ENCODE measurements at places on chromosomes 4 and X.

DNA sequence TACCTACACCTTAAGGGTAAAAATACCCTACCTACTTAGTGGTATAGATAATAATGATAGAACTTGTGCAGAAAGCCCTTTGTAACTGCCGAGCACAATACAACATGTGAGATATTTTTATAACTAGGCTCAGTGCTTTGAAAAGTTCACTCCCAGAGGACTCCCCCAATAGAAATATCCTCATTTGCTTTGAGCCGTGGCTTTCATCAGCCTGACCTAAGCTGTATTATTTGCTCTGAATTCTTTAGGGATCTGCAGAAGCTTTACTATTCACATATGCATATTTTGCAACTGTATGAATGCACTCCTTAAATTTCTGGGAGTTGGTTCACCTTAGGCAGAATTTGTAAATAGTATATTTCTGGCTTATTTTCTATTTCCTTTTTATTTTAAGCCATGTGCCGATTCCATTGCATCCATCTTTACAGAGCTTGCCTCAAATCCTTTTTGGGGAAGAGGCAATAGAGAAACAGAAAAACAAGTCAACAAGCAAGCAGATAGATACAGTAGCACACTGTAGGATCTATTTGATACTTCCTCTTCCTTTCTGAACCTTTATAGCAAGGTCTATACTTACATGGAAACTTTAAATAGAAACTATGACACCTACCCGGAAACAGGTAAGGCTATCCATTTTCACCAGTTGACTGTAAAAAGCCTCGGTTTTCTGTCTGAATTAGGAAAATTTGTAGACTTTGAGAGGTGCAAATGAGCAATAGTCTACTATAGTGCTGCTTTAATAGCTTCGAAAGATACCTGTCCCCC lies 242.5 kb upstream of the VCX3A start:
- DNase-seq = no peak

- DNase-seq = no peak
These were observed 12.3 kb upstream of the CHIC2 start for GRCh38 chr4:54076673-54077072.

GRCh38 chr4:77636902-77637301 lies 31.3 kb downstream of the CXCL13 start:
- peak; percentile 92 for DNase-seq

GRCh38 chrX:38660395-38661102 lies 99.2 kb downstream of the TSPAN7 start:
- DNase-seq = no peak

- no peak for DNase-seq
These were observed 114.8 kb upstream of the MAP9 start for GRCh38 chr4:155491336-155492120.

DNA sequence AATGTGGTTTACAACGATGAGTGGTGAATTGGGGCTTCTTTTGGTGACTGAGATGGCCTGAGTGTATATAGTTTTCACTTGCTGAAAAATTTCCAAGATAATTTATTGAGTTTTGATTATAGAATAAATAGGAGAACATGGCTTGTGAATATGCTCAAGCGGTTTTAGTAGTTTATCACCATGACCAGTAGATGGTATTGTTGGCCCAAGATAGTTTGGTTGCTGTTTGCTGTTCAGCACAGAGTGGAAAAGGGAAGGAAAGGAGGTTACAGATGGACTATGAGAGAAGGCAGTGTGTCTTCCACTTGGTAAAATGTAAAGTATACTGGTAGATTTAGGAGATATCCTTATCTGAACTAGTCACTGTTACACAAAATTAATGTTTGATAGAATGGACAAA lies 55.8 kb upstream of the POU4F2 start:
- DNase-seq = no peak

GRCh38 chr4:176052744-176053143 lies 12.9 kb upstream of the WDR17 start:
- DNase-seq = no peak

DNA sequence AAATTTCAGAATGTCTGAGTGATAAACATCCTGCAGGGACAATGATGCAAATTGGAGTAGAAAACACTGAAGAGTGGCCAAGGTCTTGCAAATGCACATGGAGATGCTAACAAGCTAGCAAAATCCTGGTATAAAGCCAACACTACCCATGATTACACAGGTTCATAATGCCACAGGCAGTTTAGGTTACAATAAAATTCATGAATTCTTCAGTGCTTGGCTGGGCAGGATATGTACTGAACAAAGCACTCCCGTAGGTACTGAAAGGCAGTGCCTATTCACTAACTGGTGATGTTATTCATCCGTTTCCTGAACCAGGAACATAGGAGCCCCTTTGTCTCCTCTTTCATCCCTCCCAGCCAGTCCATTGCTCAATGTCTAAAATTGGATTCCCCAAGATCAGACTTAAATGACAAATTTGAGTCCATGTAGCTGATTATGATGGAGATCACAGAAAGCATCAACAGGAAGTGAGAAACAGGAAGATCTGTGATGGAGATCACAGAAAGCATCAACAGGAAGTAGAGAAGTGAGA lies 244.5 kb downstream of the DMD start:
- no peak for DNase-seq

GRCh38 chr4:107689912-107690587 lies 30.0 kb downstream of the PAPSS1 start:
- DNase-seq = peak; percentile 79

GRCh38 chr4:120636120-120636630 lies 286.4 kb downstream of the PRDM5 start:
- no peak for DNase-seq

DNA sequence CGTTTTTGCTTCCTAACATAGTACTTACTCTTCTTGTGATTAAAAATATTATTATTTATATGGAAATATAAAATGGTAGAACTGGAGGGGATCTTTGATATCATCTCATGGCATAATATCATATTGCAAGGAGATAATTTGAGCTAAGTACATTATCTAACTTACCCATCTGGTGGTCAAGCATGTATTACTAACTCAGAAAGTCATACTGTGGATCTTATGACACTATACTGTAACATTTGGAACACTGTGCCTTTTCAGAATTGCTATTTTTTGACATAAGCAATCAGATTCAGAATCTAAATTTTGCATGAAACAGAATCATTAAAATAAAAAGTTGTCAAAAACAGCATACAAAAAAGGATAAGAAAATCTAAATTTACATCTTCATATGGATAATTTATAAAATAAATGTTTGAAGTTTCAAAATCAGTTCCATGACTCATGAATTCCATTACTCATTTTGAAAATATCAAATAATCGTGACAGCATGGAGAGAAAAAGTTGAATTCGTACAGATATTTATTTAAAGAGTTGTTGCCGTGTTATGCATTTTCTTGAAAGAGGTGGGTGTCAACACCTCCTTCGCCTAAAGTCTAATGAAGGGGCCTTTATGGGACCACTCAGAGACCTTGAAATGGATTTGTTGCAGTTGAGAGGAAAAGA lies 928.1 kb downstream of the PDHA2 start:
- DNase-seq = no peak

- no peak for DNase-seq
These were observed 491.1 kb upstream of the ADGRL3 start for GRCh38 chr4:60709061-60709460.

- DNase-seq = no peak
These were observed at the start of gene SASH3 for GRCh38 chrX:129779747-129780146. Gene SASH3, plus strand, starts transcription at chrX:129779949. Its CDS starts 149 bp downstream, at chrX:129780098.

DNA sequence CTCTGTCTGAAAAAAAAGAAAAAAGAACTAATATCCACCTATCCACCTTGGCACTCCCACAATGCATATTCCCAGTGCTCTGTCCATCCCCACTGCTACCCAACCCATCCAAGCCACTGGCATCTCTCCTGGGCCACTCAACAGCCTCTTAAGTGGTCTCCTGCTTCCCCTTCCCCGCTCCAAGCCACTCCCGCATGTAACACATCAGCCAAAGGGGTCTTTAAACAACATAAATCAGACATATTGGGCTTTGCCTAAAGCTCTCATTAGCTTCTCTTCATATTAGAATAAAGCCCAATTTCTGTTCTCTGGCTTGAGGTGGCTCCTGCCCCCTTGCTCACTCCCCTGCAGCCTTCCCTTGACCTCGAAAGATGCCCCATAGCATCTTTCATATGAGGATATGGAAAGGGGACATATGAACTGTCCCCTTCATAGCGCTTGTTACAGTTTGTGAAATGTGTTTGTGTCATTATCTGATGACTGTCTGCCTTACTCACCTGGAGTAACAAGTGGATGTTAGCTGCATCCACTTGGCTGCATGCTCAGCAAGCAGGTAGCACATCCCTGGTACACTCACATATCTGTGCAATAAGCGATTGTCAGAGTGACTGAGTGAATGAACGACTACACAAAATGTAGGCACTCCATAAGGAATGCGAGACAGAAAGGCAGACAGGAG lies 3.1 kb downstream of the BLOC1S4 start:
- no peak for DNase-seq

- DNase-seq = no peak
These were observed 639.8 kb upstream of the DIPK2B start for GRCh38 chrX:45840411-45840950.

DNA sequence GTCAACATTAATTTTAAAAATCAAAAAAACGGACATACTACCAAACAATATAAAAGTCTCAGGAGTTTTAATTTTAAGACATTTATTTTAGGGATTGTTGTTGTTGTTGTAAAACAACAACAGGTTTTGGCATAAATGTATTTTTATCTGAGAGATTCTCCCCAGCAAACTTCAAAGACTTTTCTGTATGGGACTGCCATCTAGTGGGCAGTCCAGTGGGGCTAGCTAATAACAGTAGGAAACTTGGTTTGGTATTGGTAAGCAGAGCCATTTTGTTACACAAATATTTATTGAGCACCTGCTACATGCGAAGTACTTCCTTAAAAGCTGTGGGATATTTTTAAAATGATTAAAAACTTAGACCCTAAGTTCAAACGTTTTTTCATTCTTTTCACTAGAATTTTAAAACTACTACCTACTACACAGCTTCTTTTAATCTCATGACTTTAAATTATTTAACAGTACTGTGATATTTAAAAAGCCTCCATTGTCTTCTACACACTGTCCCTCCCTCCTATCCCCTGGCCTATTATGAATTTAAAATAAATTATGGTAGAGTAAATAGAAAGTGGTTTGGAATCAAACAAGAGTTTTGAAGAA lies 1028.4 kb upstream of the INTU start:
- no peak for DNase-seq

DNA sequence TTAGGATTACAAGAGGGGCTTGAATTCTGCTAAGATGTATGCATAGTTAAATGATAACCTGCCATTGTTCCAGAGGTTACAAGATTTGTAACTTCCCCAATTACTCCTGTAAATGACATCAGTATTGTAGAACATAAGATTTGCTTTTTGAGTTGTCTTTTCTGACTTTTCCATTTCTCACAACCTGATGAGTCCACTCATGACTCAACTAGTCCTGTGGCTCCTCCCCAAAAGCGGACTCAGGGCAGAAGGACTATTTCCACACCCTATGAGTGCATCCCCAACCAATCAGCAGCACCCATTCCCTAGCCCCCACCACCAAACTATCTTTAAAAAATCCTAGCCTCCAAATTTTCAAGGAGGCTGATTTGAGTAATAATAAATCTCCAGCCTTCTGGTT lies 54.7 kb downstream of the HOPX start:
- DNase-seq = no peak

- no peak for DNase-seq
These were observed 516.3 kb downstream of the ZIC3 start for GRCh38 chrX:138082251-138082650.

- no peak for DNase-seq
These were observed 53.0 kb upstream of the FBXW7 start for GRCh38 chr4:152588869-152589268.

- DNase-seq = no peak
These were observed 60.5 kb downstream of the TMA16 start for GRCh38 chr4:163554870-163555465.

DNA sequence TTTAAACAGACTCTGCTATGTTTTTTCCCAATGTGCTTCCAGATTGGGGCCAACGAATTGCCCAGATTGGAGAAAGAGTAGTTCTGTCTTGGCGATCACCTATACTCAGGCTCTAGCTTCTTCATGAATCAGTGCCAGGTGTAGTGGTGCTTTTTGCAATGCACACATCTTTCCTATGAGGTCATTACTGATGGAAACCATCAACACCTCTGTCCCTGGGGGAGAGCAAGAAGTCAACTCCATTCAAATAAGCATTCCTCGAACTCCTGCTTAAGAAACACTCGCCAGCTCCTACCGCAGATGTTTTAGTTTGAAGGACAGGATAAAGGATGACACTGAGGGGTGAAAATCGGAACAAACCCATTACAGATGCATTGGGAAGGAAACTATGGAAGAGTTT lies 156.5 kb upstream of the DKK2 start:
- DNase-seq = no peak

- no peak for DNase-seq
These were observed 177.0 kb upstream of the MAOA start for GRCh38 chrX:43479070-43479469.

GRCh38 chrX:125436855-125437254 lies 117.2 kb downstream of the TEX13C start:
- DNase-seq = no peak

DNA sequence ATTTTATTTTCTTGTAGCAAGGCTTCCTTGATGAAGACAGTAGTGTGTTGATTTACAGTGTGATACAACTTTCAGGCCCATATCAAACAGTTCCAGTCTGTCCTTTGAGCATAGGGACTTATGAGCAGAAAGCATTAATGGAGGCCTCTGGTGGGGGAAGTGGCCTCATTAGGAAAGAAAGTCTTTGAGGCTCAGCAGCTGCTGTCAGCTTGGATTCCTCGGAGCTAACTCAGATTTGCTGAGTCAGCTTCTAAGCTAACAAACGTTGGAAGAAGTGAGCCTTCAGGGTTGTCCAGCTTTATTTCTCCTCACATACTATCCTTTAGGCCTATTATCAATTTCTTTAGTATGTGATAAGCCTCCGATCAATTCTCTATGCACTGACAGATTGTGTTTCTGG lies 15.8 kb upstream of the SFRP2 start:
- no peak for DNase-seq

- DNase-seq = no peak
These were observed 14.1 kb downstream of the KLF3 start for GRCh38 chr4:38678078-38678477.

GRCh38 chr4:18321956-18322530 lies 300.5 kb upstream of the LCORL start:
- no peak for DNase-seq

GRCh38 chrX:140343226-140343868 lies 161.5 kb downstream of the SOX3 start:
- peak; percentile 8 for DNase-seq

- no peak for DNase-seq
These were observed 11.3 kb upstream of the ARAP2 start for GRCh38 chr4:36255577-36255976.

GRCh38 chrX:119417842-119418241 lies 18.7 kb downstream of the SLC25A43 start:
- DNase-seq = no peak

GRCh38 chr4:42416017-42416416 lies 18.7 kb downstream of the SHISA3 start:
- DNase-seq = no peak

DNA sequence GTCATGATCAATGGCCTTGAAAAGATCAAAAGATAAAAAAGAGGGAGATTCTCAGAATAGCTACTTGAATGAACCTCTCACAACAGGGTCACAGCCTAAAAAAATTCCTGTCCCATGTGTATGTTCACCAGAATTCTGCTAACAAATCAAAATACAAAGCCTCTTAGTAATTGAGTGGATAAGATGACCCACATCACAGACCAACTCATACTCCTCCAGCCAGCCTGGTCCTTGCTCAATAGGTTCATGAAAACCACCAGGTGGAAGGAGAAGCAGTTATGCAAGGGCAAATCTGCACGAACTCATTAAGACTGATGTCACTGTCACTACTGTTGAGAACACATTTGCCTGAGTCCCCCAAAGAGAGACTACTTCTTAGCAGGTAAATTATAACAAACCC lies 21.5 kb downstream of the WDFY3 start:
- no peak for DNase-seq

- DNase-seq = no peak
These were observed 12.4 kb downstream of the MED14 start for GRCh38 chrX:40722930-40723329.

Data from epithelial cell of prostate (primary cell).